ENCODE measurements at places on chromosomes 16 and 17.

DNA sequence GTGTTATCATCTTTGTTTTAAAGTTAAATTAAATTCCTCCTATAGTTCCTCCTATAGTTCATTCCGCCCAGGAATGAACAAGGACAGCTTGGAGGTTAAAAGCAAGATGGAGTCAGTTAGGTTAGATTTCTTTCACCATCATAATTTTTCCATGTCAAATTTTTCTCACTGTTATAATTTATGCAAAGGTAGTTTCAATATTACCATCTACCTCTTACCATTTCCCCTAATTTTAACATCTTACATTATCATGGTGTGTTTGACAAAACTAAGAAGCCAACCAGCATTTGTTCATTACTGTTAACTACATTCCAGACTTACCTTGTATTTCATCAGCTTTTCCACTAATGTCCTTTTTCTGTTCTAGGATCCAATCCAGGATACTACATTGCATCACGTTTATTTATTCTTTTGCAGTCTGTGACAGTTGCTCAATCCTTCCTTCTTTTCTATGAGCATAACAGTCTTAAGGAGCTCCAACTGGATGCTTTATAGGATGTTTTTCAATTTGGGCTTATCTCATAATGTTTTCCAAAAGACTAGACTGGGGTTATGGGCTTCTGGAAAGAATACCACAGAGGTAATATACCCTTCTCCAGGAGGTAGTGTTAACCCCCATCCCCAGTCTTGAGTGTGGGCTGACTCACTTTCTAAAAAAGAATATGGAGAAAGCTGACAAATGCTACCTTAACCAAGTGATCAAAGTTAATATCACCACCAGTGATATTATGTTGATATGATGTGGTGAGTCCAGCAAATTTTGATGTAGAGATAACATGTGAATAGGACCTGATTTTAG is 158.5 kb downstream of the PPM1E start:
- no peak for DNase-seq

GRCh38 chr17:63295288-63295687 is 150.8 kb downstream of the CYB561 start:
- DNase-seq = no peak

DNA sequence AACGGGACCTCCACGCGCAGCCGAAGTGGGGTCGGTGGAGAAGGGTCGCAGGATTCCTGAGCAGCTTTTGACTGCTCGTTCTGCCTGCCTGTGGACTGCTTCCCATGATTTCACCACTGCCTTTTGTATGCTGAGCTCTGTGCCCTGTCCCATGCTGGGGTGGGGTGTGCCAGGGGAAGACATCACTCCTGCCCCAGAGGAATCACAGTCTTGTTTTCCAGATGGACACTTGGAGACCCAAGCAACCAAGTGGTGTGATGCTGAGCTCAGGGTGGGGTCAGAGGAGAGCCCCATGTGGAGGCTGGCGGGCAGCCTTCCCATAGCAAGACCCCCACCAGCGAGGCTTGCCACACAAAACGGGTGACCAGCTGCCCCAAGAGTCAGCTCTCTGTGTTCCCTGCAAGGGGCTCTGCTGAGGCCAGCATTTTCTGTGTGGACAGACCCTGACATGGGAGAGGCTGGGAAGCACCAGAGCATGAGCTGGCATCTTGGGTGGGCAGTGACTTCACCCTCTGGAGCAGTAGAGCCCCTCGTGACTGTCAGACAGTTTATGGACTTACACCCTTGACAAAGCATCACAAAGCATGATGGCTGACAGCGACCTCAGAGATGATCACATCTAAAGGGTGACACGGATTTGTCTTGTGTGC is 111.9 kb downstream of the GNAO1 start:
- DNase-seq = no peak

DNA sequence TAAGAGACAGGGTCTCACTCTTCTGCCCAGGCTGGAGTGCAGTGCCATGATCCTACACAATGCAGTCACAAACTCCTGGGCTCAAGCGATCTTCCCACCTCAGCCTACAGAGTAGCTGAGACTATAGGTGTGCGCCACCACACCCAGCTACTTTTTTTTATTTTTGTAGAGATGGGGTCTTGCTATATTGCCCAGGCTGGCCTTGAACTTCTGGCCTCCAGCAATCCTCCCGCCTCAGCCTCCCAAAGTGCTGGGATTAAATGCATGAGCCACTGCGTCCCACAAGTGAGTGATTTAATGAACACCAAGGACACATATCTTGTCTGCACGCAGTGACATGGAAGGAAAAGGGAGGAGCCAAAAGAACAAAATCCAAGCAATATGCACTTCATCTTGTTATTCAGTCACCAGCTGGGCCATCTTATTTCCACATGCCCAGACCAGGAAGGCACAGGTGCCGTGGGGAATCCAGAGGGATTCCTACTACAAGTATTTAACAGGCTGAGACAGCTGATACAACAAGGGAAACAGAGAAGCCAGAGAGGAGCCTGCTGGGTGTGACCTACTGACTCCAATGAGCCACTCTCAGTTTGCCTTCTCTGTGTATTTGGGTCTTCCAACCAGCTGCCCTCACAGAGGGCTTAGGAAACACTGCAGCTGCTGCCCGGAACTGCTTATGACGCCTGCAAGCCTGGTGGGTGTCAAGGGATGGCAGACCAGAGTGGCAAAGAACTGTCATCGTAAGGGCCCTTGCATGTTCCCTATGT is 17.0 kb downstream of the LSM12 start:
- DNase-seq = no peak

DNA sequence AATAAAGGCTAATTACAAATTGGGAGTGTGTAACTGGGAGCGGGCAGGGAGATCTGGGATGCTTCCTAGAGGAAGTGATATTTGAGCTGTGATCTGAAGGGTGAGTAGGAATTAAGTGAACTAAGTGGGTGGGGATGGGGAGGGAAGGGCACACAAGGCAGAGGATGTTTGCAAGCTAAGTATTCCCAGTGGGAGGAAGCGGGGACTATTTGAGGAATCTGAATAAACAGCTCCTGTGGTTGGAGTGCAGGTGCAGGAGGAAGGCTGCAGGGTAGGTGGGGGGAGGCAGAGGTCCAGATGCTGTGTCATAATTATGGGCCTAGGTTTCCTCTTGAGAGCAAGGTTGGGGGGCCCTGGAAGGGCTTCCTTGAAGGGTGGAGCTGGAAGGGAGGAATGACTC is 102.1 kb upstream of the HS3ST2 start:
- DNase-seq = no peak

DNA sequence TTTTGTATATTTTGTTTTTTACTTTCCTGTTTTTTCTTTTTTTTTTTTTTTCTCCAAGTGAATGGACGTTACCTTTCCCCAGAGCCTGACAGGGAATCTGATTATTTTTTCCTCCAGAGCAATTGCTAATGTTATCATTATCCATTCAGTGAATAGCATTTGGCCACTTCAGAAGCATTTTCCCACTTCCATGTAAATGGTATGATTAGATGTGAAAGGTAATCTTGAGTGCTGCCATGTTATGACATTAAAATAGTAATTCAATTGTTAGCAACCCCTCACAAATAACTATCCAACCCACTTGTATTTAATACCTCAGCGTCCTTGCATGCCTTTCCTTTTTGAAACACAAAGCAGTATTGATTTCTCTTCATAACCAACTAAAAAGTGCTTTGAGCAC is 1243.8 kb downstream of the CDH8 start:
- DNase-seq = no peak

- no peak for DNase-seq
Observed at GRCh38 chr16:13793841-13794409, 126.0 kb upstream of the ERCC4 start.

GRCh38 chr17:81183316-81183715 is 17.3 kb upstream of the AATK start:
- DNase-seq = no peak

DNA sequence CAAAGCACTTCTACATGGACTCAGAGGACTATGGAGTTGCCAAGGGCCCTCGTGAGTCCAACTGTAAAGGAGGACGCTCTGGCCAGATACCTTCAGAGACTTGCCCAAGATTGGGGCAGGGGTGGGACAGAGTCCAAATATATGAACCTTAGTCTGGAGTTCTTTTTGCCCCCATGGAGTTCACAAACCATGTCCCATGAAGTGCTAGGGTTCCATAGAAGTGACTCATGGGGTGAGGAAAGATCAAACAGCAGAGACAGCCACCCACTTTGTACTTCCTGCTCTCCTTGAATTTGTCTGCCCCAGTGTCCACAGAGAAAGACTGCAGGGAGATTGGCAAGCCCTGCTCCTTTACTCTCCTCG is 29.0 kb downstream of the SRL start:
- no peak for DNase-seq

DNA sequence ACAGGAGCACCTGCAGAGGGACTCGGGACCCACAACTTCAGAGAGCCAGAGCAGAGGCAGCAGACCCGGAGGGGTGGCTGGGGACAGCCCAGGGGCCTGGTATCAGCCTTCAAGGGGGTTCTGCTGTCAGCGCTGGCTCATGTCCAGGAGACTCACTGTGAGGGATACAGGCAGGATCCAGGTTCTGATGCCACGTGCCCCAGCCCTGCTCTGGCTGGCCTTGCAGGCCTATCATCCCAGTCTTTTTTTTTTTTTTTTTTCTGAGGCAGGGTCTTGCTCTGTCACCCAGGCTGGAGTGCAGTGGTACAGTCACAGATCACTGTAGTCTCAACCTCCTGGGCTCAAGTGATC is 9.0 kb upstream of the MTSS2 start:
- no peak for DNase-seq

- DNase-seq = no peak
Observed at GRCh38 chr17:60745544-60745943, 67.9 kb downstream of the BCAS3 start.

DNA sequence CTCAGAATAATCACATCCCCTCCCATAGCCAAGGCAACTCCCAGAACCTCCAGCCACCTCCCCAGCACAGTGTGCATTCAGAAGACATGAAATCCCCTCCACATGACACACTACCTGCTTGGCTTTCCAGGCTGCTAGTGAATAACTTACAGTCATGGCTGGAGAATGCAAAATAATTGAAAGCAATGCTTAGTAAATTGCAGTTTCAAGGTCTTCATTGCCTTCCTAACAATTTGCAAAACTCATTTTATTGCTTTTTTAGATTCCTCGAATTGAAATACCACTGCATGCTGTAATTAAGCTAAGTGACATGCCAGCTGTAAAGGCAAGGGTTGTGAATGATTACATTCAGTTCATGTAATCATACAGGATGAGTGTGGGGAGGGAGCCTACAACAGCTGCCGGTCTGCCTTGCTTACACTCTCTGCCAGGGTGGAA is 29.0 kb upstream of the HOXB13 start:
- DNase-seq = no peak

DNA sequence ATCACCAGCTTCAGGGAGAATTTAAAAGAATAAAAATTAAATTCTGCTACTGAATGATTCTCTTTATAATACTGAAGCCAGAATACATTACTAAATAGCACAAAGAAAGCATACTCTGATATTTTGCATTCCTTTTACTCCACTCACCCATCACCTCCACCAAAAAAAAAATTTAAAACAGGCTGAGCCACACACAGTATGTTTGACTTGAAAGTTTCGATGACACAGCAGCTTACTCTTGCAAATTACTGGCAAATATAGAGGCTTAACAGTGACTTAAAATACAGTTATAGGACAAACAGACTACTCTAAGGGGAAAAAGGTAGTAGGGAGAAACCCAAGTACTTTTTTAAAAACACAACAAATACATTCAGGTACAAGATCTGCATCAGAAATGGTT is 39.2 kb downstream of the GPATCH8 start:
- no peak for DNase-seq

DNA sequence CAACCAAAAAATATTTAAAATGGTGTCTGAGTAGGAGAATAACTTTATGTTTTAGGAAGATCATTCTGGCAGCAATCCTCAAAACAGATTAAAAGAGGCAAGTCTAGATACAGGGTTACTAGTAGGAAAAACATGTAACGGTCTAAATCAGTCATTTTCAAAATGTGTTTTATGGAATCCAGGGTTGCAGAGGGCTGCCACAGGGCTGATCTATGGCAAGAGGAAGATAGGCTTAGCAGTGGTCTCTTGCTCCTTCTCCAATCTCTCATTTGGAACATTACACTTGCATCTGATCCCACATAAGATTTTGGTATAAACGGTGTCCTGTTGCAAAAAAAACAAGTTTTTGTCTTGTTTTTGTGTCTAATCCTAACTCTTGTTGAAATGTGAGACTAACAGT is 9.2 kb downstream of the IKZF3 start:
- no peak for DNase-seq

DNA sequence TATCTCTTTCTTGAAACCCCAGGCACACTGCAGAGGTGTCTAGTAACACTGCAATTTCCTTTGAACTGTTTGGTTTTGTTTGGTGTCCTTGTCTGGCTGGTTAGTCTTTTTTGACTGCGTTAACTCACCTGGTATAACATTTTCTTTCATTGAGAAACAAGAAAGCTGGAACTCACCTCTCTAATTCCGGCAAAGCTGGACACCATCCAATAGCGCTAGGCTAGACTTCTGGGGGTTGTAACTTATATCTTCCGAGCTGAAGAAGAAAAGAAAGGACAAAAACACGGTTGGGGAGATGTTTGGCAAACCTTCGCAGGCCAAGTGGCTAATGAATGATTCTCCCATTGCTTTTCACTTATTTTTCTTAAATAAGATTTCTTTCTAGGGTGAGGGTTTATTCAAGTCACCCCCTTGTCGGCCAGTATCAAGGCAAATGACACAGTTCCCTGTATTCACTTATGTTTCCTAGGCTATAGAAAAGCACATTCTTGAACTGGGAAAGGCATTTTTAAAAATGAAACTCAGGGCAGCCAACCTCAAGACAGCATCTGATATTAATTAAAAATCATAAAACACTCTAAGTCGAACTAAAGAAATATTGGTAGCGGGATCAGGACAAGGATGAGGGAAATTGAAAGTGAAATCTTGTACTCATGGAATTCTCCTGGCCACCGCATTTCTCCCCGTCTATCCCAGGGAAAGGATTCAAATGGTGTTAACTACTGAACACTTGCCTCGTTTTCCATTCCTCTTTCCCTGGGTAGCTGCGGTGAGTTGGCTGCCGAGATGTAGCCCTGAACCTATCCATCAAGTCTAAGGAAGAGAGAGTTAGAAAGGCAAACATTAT is 95.9 kb upstream of the ZFHX3 start:
- no peak for DNase-seq

DNA sequence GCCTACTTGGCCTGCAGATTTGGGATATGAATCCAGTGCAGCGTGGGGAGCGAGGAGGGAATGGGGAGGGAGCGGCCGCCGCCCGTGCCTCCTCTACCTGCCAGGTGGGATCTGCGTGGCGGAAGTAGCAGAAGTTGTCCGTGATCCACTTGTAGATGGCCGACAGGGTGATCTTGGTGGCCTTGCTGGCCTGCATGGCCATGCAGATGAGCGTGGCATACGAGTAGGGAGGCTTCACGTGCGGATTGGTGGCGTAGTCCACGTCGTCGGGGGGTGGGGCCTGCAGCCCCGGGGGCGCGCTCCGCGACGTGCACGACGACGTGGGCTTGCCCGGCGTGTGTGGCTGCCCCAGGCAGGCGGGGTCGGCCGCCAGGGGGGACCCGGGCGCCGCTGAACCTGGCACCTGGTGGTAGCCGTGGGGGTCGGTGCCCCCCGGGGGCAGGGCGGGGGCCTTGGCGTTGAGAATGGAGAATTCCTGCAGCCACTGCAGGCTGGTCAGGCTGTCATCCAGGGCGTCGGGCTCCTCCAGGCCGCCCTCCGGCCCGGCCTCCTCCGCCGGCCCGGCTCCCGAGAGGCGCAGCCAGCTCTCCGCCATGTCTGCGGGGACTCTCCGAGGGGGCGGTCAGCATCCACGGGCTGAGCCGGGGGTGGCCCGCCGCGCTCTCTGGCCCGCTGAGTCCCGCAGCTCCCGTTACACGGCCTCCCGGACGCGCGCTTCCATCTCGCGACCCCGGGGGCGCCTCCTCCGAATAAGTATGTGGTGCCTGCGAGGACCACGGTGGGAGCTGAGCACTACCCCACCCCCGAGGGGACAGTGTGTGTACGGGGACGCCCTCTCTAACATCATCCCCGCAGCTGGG is 1.0 kb downstream of the FOXJ1 start:
- peak; percentile 60 for DNase-seq
